Stimulated activated CD4-positive, alpha-beta T cell treated with anti-CD3 and anti-CD28 coated beads, Interleukin-1b, Interleukin-23, amount 100 ng/mL, for 1 hour (primary cell): ENCODE measurements at places on chromosomes 7 and 10.

DNA sequence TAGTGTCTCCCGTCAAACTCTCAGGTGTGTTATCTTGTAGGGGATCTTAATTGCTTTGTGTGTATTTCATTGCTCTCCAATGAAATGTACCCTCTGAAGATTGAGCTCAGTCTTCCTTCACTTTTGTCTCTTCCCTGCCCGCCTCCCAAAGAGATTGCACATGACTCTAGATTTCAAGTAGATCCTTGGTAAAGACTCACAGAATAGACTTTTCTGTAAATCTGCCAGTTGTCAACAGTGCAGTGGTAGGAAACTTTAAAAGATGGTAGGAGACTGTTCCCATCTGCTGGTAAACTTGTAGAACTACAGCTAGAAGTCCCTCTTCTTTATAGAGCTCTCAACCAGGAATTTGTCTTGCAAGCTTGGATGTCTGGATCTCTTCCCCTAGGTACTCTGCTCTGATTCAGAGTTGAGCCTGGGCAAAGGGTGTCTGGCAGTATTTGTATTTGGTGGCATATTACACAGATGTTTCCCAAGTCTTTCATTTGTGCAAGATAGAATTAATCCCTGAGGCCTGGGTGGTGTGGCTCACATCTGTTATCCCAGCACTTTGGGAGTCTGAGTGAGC lies 9.6 kb downstream of the CCL26 start:
- no peak for DNase-seq

DNA sequence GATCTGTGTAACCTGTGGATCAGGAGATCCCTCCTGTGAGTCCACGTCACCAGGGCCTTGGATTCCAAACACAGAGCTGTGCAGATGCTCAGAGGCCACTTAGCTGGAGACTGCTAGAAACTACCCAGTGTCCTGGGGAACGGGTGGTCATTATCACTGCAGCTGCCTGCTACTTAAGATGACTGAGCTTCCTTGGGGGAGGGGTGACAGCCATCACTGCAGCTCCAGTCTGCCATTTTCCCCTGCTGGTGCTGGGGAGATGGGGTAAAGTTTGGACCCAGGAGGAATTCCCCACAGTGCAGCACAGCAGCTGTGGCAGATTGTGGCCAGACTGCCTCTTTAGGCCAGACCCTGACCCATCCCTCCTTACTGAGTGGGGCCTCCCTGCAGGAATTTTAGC lies 78.8 kb upstream of the VOPP1 start:
- DNase-seq: no peak

DNA sequence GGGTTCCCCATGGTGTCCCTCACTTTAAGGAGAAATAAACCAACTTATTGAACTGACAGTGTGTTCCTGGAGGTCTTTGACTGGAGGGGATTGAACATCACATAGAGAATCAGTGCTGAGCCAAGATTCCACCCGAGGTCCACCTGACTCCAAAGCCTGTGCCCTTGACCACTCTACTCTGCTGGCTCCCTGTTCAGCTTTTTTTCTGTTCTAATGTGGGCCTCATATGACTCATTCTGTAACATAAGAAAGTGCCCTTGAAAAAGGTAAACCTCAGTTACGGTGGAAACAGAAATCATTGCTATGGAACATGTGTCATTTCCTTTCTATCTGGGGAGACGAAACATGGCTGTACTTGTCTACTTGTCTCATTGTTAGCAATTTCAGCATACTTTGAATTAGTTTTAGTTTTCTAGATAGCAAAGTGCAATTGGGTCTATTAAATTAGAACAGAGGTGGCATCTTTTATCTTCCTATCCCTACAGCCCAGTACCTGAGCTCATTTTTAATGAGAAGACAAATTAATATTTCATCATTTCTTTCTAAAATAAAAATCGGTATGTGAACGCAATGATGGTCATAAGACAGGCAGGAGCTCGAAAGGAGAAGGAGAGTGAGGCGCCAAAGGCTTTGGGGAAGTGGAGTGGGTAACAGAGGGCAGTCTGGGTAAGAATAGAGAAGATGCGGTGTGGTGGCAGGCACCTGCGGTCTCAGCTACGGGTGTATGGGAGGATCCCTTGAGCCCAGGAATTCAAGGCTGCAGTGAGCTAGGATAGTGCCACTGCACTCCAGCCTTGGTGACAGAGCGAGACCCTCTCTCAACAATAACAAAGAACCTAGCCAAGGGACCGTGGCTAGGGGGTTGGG lies 1.5 kb downstream of the GSDME start:
- no peak for DNase-seq

DNA sequence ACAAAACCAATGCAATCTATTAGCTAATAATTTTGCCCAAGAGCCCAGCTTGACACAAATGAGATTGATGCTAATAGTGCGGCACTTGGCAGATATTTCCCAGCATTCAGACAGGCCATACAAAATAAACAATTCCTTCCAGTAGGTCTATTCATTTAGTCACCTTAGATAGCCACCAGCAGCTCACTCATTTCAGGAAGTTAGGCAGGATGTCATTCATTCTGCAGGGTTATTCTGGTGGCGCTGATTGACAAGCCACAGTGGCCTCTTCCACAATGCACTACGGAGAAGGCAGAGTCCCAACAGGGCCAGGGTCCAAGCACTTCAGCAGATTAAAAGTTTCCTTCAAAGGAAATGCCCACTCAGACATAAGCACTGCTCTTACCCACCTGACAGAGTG lies 55.8 kb downstream of the PIK3AP1 start:
- DNase-seq: no peak

GRCh38 chr7:75055830-75056772 lies 17.5 kb downstream of the RCC1L start:
- DNase-seq: no peak

- no peak for DNase-seq
These were observed 2.4 kb upstream of the GLCCI1 start for GRCh38 chr7:7966141-7966734.

DNA sequence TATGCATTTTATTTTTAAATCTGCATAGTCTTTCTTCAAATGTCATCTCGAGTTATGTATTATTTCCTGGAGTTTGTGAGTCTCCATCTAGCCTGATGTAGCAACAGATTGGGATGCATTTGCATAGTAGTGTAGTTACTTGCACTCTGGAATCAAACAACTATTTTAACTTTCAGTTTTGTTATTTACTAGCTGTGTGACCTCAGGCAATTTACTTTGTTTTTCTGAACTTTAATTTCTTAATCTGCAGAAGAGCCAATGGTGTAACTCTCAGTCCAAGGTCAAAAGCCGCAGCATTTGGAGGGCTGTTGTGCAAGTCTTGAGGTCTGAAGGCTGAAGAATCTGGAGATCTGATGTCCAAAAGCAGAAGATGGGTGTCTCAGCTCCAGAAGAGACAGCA lies 175.8 kb upstream of the SORCS1 start:
- no peak for DNase-seq

DNA sequence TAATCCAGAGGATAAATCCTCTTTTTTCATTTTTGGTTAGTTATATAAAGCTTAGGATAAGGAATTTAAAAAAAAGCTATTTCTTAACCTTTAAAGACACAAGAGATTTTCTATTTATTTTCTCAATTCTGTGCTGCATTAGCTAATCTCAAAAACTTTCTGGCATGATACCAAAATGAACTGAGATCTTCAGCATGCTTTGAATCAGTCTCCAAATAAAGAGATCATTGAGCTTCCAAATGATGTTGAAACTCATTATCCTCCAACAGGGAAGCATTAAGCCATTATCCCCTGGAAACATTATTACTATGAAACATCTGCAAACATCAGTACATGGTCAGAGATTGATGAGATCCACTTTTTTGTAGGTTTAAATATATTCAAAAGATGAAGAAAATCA lies 350.3 kb upstream of the TEX47 start:
- no peak for DNase-seq
